ENCODE measurements at places on chromosomes 16 and 17.

GRCh38 chr17:49676276-49676868 is 1.5 kb downstream of the SPOP start:
- H3K4me1 ChIP-seq: peaks cover 8% of the 10 kb centered on the region
- H3K27ac ChIP-seq: no peak overlapping the region
- peak; percentile 37 for DNase-seq
- no peaks in the 10 kb centered on the region for H3K27me3 ChIP-seq
- H3K4me3 ChIP-seq: peak overlapping the region; percentile 72
- H3K36me3 ChIP-seq: no peaks in the 10 kb centered on the region

DNA sequence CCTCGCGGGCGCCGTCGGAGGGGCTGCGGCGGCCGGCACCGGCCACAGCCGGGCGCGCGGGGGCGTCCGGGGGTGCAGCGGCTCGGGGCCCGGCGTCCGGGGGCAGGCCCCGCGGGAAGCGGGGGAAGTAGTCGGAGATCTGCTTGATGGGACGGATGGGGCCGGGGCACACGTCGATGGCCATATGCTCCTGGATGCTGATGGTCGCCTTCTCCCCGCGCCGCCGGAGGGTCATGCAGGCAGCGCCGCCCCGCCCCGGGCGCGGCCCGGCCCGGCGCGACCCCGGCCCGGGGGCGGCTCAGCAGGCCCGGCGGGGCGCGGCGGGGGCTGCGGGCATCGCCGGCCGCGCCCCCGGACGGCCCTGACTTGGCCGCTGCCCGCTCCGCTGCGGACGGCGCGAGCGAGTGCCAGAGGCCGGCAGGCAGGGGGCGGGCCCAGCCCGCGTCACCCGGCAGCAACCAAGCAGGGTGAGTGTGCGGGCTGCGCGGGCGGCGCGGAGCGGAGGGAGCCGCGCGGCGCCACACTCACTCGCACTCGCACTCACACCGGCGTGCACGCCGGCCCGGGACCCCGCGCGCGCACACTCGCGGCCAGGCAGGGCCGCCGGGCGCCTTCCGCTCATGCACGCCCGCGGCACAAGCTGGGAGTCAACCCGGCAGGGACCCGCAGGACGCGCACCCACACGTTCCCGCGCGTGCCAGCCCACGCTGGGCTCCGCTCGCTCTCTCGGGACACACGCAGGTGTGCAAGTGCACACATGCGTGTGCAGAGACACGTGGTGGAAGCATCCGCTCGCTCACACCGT is at the start of gene DOC2B:
TSS of gene DOC2B (minus strand) at position 406 of the 805 bp plus-strand sequence. CDS start at position 235, 171 bp downstream.
- peak; percentile 25 for DNase-seq
- no peaks in the 10 kb centered on the region for H3K36me3 ChIP-seq
- H3K27ac ChIP-seq: no peak within 1 kb of the TSS
- no peaks in the 10 kb centered on the region for H3K4me1 ChIP-seq
- peaks cover 16% of the 10 kb centered on the region for H3K27me3 ChIP-seq

- peak within 1 kb of the TSS; percentile 100 for H3K27ac ChIP-seq
- peak within 1 kb of the TSS; percentile 100 for H3K4me3 ChIP-seq
- H3K36me3 ChIP-seq: no peaks in the 10 kb centered on the region
- H3K27me3 ChIP-seq: no peaks in the 10 kb centered on the region
- DNase-seq: peak; percentile 95
- peaks cover under 1% of the 10 kb centered on the region for H3K4me1 ChIP-seq
Observed at GRCh38 chr17:73311781-73312641, at the start of gene CDC42EP4. Gene CDC42EP4, minus strand, starts transcription at chr17:73312001. Its CDS starts 25,501 bp downstream, at chr17:73286500.

DNA sequence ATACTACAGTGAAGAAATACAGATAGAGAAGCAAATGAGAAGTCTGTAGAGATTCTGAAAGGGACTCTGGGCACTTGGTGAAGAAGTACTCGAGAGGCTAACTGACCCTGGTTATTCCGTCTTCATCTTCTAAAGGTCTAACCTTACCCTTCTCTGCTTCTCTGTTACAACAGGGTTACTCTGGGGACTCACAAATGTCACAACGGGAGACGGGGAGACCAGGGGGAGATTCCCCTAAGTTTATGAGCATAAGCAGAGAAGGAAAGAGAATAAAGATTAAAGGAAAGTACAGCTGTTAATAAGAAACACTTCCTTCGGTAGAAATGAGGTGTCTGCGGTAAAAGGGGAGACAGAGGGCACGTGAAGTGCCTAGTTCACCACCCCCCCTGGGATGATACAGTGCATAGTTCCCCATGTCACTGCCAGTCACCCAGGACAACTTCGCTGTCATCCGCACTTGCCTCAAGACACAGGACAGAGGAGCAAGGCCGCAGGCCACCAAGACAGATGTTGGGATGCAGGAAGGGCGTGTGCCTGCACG is 75.2 kb upstream of the TRAP1 start:
- H3K4me1 ChIP-seq: no peaks in the 10 kb centered on the region
- no peaks in the 10 kb centered on the region for H3K27me3 ChIP-seq
- H3K27ac ChIP-seq: no peak overlapping the region
- peaks cover 3% of the 10 kb centered on the region for H3K36me3 ChIP-seq

DNA sequence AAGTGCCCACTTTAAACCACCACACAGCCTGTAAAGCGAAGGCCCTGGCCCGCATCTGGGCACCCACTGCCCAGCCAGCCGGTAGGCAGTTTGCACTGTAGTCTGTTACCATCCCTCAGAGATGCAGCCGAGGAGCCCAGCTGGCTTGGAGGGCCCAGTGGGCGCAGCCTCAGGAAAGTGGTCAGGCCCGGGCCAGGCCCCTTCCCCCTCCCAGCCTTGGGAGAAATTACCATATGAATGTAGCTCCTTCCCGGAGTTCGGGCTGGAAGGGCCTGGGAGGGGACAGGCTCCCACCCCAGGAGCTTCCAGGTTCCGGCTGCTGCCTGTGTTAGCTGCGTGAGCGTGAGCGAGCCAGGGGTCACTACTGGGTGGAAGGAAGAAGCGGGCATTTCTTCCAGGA is 325.4 kb downstream of the SEC14L1 start:
- no peaks in the 10 kb centered on the region for H3K27me3 ChIP-seq
- H3K4me3 ChIP-seq: no peak overlapping the region
- peaks cover 4% of the 10 kb centered on the region for H3K4me1 ChIP-seq
- H3K27ac ChIP-seq: peak overlapping the region; percentile 77

DNA sequence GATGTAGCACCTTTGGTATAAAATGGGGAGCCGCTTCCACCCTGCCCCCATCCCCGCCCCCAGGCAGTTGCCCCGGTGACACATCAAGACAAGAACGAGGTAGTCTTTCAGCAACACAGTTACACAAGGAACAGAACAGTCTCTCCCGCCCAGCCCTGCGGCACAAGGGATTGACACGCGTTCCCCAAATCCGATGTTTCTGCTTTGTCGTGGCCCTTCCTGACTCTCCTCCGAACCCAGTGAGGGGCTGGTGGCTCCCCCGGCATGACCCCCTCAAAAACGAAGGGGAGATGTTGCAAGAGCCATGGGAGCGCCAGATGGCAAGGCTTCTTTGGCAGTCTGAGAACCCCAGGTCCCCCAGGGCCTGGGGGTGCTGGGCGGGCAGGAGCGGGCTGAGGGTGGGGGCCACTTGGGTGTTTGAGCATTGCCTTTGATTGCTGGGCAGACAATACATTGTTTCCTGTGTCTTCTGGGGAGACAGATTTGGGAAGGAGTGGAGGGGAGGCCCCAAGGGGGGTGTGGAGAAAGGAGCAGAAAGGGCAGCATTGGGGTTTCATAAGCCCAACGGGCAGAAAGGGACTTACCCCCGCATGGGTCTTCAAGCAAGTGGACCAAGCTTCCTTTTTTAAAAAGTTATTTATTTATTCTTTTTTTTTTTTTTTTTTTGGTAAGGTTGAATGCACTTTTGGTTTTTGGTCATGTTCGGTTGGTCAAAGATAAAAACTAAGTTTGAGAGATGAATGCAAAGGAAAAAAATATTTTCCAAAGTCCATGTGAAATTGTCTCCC is 16.6 kb downstream of the COL1A1 start:
- H3K27me3 ChIP-seq: no peaks in the 10 kb centered on the region
- no peak overlapping the region for H3K27ac ChIP-seq

- no peaks in the 10 kb centered on the region for H3K4me1 ChIP-seq
- no peaks in the 10 kb centered on the region for H3K27me3 ChIP-seq
- DNase-seq: no peak
- H3K36me3 ChIP-seq: no peaks in the 10 kb centered on the region
- no peak overlapping the region for H3K27ac ChIP-seq
Observed at GRCh38 chr16:57194512-57194911, 8.4 kb downstream of the RSPRY1 start.

DNA sequence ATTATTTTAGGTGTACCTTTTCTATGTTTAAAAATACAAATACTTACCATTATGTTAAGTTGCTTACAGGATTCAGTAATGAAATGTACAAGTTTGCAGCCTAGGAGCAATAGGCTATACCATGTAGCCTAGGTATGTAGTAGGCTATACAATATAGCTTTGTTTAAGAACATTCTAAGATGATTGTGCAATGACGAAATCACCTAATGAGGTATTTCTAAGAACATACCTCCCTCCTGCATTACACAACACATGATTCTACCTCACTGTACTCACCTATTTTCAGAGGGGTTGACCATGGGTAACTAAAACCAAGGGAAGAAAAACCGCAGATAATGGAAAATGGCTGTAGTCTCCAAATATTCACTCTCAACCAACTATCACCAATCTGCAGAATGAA is 35.3 kb upstream of the TBC1D3K start:
- no peaks in the 10 kb centered on the region for H3K27me3 ChIP-seq
- H3K4me3 ChIP-seq: no peak overlapping the region
- no peak overlapping the region for H3K27ac ChIP-seq
- H3K4me1 ChIP-seq: no peaks in the 10 kb centered on the region
- no peak for DNase-seq

- no peaks in the 10 kb centered on the region for H3K4me1 ChIP-seq
- no peaks in the 10 kb centered on the region for H3K36me3 ChIP-seq
- no peak overlapping the region for H3K27ac ChIP-seq
- no peak overlapping the region for H3K4me3 ChIP-seq
Observed at GRCh38 chr16:17556276-17557052, 85.7 kb upstream of the XYLT1 start.

DNA sequence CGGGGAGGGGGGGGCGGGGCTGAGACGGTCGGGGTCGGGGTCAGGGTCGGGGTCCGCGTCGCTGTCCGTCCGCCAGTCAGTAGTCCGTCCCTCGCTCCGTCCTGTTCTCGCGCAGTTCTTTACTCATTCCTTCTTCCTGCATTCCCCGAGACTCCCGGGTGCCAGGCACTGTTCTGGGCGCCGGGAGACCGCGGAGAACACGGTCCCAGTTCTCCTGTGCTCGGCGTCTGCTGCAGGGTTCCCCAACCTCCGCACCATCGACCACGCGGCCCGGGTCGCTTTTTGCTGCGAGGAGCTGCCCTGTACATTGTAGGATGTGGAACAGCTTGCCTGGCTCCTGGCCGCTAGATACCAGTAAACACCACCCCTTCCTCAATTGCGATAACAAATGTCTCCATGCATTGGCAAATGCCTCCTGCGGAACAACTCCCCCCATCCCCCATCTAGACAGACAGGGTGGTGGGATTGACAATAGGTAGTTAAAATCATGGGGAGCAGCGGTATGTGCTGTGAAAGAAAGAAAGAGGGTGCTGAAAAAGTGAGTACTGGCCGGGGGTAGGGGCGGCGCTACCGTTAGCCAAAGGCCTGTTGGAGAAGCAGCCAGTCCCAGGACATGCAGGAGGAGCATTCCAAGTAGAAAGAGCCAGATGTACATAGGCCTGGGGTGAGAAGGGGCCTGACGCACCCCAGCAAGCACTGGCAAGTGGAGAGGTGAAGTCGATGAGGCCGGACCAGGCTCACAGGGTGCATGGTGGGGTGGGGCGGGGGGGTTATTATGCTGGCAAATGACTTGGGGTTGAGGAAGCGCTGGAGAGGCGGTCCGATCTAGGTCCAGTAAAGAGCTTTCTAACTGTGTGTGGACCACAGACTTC is 631 bp downstream of the TRAF7 start:
- no peaks in the 10 kb centered on the region for H3K36me3 ChIP-seq
- no peaks in the 10 kb centered on the region for H3K27me3 ChIP-seq
- H3K4me1 ChIP-seq: peaks cover 22% of the 10 kb centered on the region
- H3K4me3 ChIP-seq: peak overlapping the region; percentile 81

- no peak overlapping the region for H3K27ac ChIP-seq
- no peak overlapping the region for H3K4me3 ChIP-seq
- peak; percentile 81 for DNase-seq
- no peaks in the 10 kb centered on the region for H3K36me3 ChIP-seq
Observed at GRCh38 chr17:57553991-57554825, 190.9 kb downstream of the CCDC182 start.

GRCh38 chr17:45222289-45222995 is 757 bp downstream of the FMNL1 start:
- peaks cover 3% of the 10 kb centered on the region for H3K4me1 ChIP-seq
- H3K27me3 ChIP-seq: peaks cover 2% of the 10 kb centered on the region
- peak overlapping the region; percentile 73 for H3K4me3 ChIP-seq

- H3K4me3 ChIP-seq: no peak overlapping the region
- no peaks in the 10 kb centered on the region for H3K27me3 ChIP-seq
- no peaks in the 10 kb centered on the region for H3K4me1 ChIP-seq
- DNase-seq: no peak
- H3K27ac ChIP-seq: peak overlapping the region; percentile 70
Observed at GRCh38 chr17:74970395-74970794, 2.2 kb downstream of the HID1 start.

DNA sequence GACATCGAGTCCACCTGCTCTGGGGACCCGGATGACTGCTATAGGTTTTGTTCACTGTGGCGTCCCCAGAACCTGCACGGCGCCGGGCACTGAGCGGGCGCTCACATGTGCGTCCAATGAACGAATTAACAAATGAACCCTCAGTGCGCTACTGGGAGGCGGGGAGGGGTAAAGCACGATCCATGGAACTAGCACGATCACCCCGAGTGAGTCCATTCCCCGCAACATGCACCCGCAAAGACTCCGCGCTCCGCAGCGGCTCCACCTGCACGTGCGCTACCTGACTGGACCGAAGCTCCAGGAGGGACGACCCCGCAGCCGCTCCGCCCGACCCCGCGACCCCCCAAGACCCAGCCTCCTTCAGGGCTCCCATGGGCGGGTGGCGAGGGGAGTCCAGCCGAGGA is 491 bp downstream of the TRAP1 start:
- peak overlapping the region; percentile 93 for H3K4me3 ChIP-seq
- peak; percentile 64 for DNase-seq
- H3K27ac ChIP-seq: peak overlapping the region; percentile 96
- peaks cover 26% of the 10 kb centered on the region for H3K4me1 ChIP-seq
- H3K36me3 ChIP-seq: no peaks in the 10 kb centered on the region

GRCh38 chr16:81239367-81240121 is 1.1 kb downstream of the BCO1 start:
- H3K27me3 ChIP-seq: peaks cover 18% of the 10 kb centered on the region
- no peaks in the 10 kb centered on the region for H3K36me3 ChIP-seq
- H3K4me3 ChIP-seq: no peak overlapping the region
- no peak overlapping the region for H3K27ac ChIP-seq
- DNase-seq: no peak

All from small intestine (tissue), 16 donors.